ENCODE measurements at places on chromosomes 5 and 9. TPM values are rescaled to one million over a fixed set of nuclear protein-coding genes. Genes with fewer than 3 reads are reported as not detected.

DNA sequence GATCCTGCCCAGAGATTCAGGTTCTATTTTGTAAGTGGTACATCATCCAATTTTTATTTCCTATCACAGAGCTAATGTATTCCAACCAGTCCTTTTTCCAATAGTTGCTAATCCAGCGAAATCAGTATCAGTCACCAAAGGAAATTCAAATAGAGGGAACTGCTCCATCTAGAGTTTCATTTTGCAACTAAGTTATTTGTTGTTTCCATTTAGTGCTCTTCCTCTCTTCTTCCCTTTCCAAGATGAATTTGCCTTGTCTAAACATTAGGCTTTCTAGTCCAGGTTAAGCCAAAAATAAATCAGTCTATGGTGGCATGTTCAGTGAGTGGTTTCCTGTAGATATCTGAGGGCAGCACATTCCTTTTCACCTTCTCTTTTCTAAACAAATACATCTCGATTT is 79.8 kb upstream of the SPATA31D4 start:
- no peak for DNase-seq

The LCN12 gene
- total RNA-seq: 2.1 TPM

GRCh38 chr9:70197216-70198044 is 61.3 kb upstream of the SMC5 start:
- DNase-seq: no peak

- no peak for DNase-seq
These were observed 141.1 kb upstream of the DAP start for GRCh38 chr5:10902145-10902544.

- DNase-seq: no peak
These were observed 97.6 kb upstream of the LHFPL2 start for GRCh38 chr5:78746021-78746770.

The LVRN gene
- 0.07 TPM for total RNA-seq

DNA sequence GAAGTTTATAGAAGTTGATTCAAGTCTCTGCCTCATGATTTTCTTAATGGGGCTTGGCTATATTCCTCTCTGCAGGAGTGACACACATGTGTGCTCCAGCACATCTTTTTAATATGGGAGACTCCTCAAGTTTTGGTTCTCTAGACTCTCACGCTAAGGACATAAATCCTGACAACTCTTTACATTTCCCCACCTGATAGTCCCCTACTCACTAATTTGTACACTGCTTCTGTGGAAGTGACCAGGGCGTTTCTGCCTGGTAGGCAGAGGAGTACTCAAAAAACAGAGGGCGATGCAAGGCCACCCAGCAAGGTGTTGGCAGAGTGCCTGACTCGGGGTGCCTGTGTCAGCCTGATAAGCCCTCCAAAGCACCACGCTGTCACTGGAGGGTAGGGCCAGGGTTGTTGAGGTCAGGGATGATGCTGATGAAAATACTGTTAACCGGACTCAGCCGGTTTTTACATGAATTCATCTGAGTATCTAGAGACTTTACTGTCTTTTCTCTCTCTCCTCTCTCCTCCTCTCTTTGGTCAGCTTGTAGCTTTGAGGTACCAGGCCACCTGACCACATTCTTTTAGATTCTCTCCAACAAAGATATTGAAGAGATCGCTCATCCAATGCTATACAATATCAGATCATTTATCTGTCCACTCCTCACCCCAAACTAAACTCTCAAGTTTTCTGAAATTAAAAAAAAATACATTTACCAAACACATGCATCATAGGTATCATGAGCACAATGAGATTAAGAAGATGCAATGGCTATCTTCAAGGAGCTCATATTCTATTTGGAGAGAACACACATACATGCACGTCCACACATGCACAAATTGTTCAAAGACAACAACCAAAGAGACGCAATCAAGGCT is 205.2 kb downstream of the PIK3R1 start:
- no peak for DNase-seq

The FGF1 gene
- total RNA-seq: not detected

GRCh38 chr5:11346336-11346735 is 557.9 kb downstream of the CTNND2 start:
- DNase-seq: no peak

DNA sequence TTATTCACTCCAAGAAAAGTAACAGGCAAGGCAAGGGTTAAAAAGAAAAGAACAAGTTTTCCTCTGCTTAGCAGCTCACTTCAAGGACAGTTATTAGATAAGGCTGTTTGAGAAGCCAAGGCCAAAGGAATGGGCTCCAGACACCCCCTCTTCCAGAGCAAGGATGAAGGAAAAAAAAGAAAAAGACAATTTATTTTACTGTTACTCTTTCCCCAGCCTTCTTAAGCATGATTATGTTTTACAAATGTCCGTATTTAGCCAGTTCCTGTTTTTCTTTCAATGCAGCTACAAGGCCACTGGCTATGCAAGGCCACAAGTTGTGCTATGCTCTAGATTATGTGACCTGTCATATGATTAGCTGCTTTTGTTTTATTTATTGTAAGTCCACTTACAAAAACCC is 106.5 kb upstream of the SIMC1 start:
- no peak for DNase-seq
